ENCODE measurements at places on chromosomes 16 and 17.

- DNase-seq, result no peak
Measured at GRCh38 chr17:70906808-70907207, 737.5 kb downstream of the KCNJ2 start.

- DNase-seq, result no peak
Measured at GRCh38 chr16:70381604-70382342, 35.1 kb downstream of the DDX19A start.

- DNase-seq, result no peak
Measured at GRCh38 chr16:30737794-30738648, 10.2 kb upstream of the PHKG2 start.

GRCh38 chr16:497258-497657, 30.3 kb upstream of the CAPN15 start:
- no peak for DNase-seq

DNA sequence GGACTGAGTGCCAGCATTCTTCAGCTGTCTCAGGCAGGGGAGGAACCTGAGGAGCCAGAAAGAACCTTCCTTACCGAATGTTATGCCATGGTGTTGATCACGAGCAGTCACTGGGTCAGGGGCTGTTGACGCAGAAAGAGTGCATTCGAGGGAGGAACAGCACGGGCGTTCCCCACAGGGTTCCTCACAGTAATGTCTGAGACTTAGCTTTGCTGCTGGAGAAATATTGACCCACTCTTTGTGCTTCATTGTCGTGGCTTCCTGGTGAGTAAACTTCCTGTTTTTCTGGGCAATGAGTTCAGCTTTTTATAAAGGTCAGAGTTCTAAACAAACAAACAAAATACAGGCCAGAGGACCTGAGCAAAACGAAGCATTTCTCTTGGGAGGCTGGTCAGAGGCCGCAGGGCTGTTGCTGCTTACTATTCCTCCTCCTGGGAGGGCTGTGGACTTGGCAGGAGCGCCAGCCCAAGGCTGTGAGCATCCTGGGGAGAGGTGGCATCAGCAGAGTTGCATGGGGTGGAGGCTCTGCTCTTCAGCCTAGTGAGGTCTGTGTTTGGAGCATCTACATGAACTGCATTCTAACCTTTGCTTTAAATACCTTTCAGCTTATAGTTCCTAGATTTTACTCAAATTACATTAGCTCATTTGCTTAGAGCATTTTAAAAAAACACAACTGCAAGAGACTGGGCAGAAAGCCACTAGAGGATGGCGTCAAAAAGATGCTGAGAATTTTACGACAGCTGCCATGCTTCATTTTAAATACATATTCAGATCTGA, 143.1 kb upstream of the CACNG5 start:
- no peak for DNase-seq

GRCh38 chr17:32553168-32553567, 66.4 kb downstream of the CDK5R1 start:
- DNase-seq, result no peak

GRCh38 chr16:86259499-86259898, 250.8 kb upstream of the FOXF1 start:
- DNase-seq, result no peak

GRCh38 chr17:71801301-71801700, 319.5 kb upstream of the SOX9 start:
- no peak for DNase-seq

- DNase-seq, result no peak
Measured at GRCh38 chr16:2194852-2195321, 1.5 kb downstream of the CASKIN1 start.
